ENCODE measurements at places on chromosomes 5 and 9. TPM values are rescaled to one million over a fixed set of nuclear protein-coding genes. Genes with fewer than 3 reads are reported as not detected.

DNA sequence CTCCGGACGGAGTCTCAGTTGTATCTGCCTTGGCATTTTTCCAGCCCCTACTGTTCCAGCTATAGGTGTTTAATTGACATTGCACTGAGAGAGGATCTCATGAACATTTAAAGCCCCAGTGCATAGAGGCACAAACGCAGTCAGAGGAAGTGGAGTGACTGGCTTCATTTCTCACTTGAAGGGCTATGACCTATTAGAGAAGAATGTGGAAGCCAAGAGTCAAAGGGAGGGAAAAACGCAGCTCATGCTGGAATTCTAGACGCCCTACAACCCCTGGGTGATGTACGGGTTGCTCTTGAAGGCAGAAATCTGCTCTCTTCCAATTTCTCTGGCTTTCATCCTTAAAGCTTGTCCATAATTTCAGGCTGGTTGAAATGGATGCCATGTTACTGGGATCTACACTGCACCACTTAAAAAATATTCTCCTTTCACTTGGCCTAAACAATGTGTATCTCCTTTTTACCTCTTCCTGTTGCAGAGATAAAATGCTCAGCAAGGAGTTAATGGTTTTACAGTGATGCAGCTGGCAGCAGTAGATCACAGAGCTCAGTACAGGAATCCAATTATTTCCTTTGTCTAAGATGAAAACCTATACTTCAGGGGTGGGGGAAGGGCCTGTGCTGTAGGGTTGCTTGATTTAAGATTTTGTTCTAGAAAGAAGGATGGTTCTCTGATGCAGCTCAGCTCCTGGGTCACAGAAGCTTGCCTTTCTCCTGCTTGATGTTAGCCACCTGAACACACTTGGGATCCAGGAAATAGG is 61.8 kb upstream of the MAMDC2 start:
- H3K4me3 ChIP-seq, result no peak overlapping the region
- no peaks in the 10 kb centered on the region for H3K36me3 ChIP-seq
- peak; percentile 1 for DNase-seq

- no peak overlapping the region for H3K4me3 ChIP-seq
- DNase-seq, result no peak
- H3K27ac ChIP-seq, result no peak overlapping the region
- no peaks in the 10 kb centered on the region for H3K4me1 ChIP-seq
Measured at GRCh38 chr9:93081081-93081529, 14.9 kb upstream of the CARD19 start.

GRCh38 chr9:134208310-134208841 is 44.0 kb upstream of the RNU6ATAC start:
- DNase-seq, result no peak
- no peak overlapping the region for H3K4me3 ChIP-seq
- no peaks in the 10 kb centered on the region for H3K4me1 ChIP-seq
- H3K36me3 ChIP-seq, result no peaks in the 10 kb centered on the region

- peak; percentile 14 for DNase-seq
- no peak overlapping the region for H3K4me3 ChIP-seq
- H3K27ac ChIP-seq, result no peak overlapping the region
- peaks cover 7% of the 10 kb centered on the region for H3K27me3 ChIP-seq
- H3K4me1 ChIP-seq, result no peaks in the 10 kb centered on the region
- H3K36me3 ChIP-seq, result no peaks in the 10 kb centered on the region
Measured at GRCh38 chr5:136511046-136511445, 145.7 kb upstream of the TRPC7 start.

DNA sequence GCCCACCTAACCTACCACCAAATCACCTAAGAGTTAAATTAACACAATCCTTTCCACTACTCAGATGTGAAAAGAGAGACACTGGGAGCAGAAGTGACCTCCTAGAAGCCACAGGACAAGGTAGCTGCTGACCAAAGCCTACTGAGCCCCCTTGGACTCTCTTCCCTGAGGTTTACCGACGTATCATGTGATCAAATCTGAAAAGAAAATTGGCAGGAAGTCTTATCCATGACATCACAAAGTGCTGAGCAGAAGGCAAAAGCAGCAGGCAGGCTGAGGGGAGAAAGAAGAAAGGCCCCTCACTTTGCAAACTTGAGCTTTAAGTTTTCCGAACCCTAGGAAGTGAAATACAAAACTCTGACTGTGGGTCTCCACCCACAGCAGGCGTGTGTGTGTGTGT is 11.1 kb downstream of the PRELID2 start:
- peaks cover 10% of the 10 kb centered on the region for H3K4me1 ChIP-seq
- no peak overlapping the region for H3K4me3 ChIP-seq
- no peaks in the 10 kb centered on the region for H3K27me3 ChIP-seq
- H3K27ac ChIP-seq, result no peak overlapping the region
- no peak for DNase-seq
- H3K36me3 ChIP-seq, result peaks cover 11% of the 10 kb centered on the region

GRCh38 chr5:55894135-55894534 is 43.0 kb downstream of the IL31RA start:
- no peak for DNase-seq
- no peaks in the 10 kb centered on the region for H3K4me1 ChIP-seq
- no peaks in the 10 kb centered on the region for H3K36me3 ChIP-seq
- H3K4me3 ChIP-seq, result no peak overlapping the region
- no peak overlapping the region for H3K27ac ChIP-seq

Gene COL27A1
- total RNA-seq, result 1.3 TPM

Gene ASS1
- total RNA-seq, result 299 TPM

Gene CCDC192
- not detected for total RNA-seq

Data from MCF 10A (cell line).